Nephron progenitor cell (in vitro differentiated cells): ENCODE measurements at places on chromosomes 6 and 20.

DNA sequence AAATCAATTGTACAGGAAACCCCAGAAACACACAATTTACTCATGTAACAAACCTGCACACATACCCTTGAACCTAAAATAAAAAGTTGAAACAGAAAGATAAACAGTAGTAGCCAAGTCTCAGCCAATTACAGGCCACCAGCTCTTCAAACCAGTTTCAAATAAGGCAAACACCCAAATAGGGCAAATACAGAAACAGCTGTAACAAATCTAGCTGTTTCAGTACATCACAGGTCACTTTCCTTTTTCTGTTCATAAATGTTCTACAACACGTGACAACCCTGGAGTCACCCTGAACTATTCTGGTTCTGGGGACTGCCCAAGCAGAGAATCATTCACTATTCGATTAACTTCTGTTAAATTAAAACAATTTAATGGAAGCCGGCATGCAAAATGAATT lies 329.0 kb downstream of the GJA1 start:
- no peak overlapping the region for H3K27ac ChIP-seq
- H3K4me1 ChIP-seq, result no peaks in the 10 kb centered on the region
- no peak for DNase-seq
- no peak overlapping the region for H3K4me3 ChIP-seq

- peaks cover 2% of the 10 kb centered on the region for H3K27me3 ChIP-seq
- H3K4me1 ChIP-seq, result peaks cover 4% of the 10 kb centered on the region
- no peak for DNase-seq
- H3K27ac ChIP-seq, result no peak overlapping the region
Observed at GRCh38 chr20:63679799-63680305, 16.6 kb upstream of the TNFRSF6B start.

DNA sequence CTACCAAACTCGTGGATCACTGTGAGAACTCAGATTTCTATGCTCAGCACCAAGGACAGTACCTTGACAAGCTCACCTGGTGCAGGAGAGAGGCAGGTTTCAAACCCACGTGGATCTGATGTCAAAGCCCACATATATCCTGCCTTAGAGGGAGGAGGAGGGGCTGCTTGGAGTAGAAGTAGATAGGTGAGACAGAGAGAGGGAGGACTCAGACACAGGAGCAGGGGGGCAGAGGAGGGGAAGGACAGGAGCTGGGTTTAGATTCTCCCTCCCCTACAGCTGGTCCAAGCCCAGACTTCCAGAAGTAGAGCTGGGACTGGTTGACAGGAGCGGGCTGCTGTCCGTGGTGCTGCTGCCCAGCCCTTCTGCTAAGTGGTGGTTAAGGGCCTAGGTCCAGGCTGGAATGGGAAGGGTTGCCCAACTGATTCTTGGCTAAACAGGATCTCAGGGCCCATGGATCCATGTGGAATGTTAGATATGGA lies 77.5 kb downstream of the CDH22 start:
- no peak overlapping the region for H3K27ac ChIP-seq
- H3K4me3 ChIP-seq, result no peak overlapping the region
- H3K36me3 ChIP-seq, result no peaks in the 10 kb centered on the region
- peaks cover 34% of the 10 kb centered on the region for H3K27me3 ChIP-seq

GRCh38 chr6:35082733-35083403 lies 58.3 kb downstream of the TCP11 start:
- peaks cover 22% of the 10 kb centered on the region for H3K36me3 ChIP-seq
- H3K27me3 ChIP-seq, result peaks cover 10% of the 10 kb centered on the region
- no peak overlapping the region for H3K4me3 ChIP-seq
- H3K4me1 ChIP-seq, result peaks cover 15% of the 10 kb centered on the region

- peak overlapping the region; percentile 88 for H3K4me3 ChIP-seq
- peaks cover 16% of the 10 kb centered on the region for H3K4me1 ChIP-seq
- H3K36me3 ChIP-seq, result no peaks in the 10 kb centered on the region
- no peak overlapping the region for H3K27ac ChIP-seq
- peaks cover 30% of the 10 kb centered on the region for H3K27me3 ChIP-seq
Observed at GRCh38 chr6:56245903-56246351, 1.5 kb downstream of the COL21A1 start.

DNA sequence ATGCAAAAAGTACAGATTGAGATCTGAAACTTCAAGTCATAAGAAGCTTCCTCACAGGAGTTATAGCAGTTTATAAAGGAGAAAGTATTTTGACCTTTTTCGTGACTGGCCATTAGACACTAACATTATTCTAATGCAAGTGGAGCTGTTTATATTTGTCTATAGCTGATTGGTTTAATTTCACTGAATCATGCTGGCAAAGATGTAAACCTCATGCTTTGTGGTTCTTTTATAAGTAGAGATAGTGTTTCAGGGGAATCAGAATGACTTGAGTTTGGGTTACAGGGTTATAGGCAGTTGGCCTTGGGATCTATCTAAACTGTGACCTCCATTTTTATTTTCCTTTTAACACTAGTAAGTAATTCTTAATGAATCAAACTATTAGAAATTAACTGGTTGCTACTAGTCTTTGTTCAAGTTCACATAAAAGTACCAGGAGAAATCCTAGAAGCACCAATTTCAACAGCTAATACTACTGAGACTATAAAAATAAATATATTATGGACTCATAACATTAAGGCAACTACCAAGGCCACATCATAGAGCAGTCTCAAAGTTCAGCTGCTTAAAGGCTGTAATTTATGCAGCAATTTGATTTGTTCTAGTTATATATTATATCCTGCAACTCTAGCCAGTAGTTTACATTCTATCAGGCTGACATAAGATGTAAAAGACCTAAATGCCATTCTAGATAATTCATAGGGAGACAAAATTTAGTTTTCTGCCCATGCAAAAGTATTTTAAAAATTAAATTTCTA lies 94.0 kb downstream of the RNGTT start:
- no peaks in the 10 kb centered on the region for H3K27me3 ChIP-seq
- no peak for DNase-seq
- no peaks in the 10 kb centered on the region for H3K36me3 ChIP-seq

DNA sequence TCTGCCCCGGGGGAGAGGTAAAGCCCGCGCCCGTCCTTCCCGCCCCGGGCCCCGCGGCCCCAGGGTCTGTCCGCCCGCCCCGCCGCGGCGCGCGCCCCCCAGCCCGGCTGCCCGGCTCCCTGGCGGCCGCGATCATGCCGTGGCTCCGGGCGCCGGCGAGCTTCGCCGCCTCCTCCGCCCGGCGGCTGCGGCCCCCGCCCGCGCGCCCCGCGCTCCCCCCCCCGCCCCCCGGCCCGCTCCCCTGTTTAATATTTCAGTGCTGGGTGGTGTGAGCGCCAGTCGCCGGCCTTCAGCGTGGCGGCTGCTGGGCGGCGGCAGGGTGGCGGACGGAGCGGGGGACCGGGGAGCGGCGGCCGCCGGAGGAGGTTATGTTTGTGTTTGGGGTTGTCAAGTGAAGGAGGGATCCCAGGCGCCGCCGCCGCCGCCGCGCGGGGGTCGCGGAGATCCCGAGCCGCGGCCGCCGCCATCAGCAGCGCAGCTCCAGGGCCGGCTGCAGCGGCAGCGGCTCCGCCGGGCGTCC lies at the start of gene HIVEP1:
HIVEP1 (plus strand) TSS at position 275 of the 520 bp plus-strand sequence. CDS start 3,317 bp downstream, outside the sequence.
- H3K4me1 ChIP-seq, result peaks cover 69% of the 10 kb centered on the region
- H3K36me3 ChIP-seq, result peaks cover 28% of the 10 kb centered on the region
- DNase-seq, result peak; percentile 72

DNA sequence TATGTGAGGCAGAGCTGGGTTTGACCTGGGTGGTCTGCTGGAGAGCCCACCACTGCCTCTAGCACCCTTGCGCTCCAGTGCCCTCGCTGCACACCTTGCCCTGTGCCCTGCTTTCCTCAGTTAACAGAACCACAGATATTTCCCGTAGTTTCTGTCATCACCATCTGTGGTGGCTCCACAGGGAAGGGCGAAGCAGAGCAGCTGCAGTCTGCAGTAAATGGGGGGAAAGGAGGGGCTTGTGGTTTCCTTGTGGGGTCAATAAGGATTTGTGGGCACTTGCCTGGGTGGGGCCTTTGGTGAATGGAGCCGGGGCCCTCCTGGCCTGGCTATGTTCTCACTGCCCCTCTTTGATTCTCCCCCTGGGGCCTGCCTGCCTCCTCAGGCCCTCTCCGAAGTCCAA lies 21.2 kb upstream of the CCDC167 start:
- no peaks in the 10 kb centered on the region for H3K36me3 ChIP-seq
- H3K4me1 ChIP-seq, result peaks cover 16% of the 10 kb centered on the region
- peaks cover 73% of the 10 kb centered on the region for H3K27me3 ChIP-seq
- no peak overlapping the region for H3K27ac ChIP-seq
- no peak overlapping the region for H3K4me3 ChIP-seq

DNA sequence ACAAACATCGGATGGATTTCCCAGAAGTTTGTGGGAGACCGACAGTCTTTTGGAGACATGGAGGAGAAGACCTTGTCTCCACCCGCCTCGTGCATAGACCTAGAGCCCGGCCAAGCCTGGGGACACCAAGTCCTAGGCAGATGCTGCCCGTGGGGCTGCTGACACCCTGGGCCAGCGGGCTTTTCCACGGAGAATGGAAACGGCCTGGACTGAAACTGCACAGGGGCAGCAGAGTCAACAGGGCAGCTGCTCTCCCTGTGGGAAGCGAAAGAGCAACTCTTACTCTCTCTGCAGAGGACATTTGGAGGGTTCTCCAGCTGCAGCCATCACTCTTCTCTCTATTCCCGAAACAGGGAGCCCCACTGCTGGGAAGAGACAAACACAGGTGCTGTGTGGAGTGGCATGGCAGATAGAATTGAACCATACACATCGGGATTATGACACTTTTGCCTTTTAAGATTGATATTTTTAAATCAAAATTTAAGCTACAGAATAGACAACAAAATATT lies 401.2 kb downstream of the THBS2 start:
- DNase-seq, result no peak
- no peak overlapping the region for H3K4me3 ChIP-seq
- H3K36me3 ChIP-seq, result no peaks in the 10 kb centered on the region
- no peaks in the 10 kb centered on the region for H3K27me3 ChIP-seq
- peaks cover 7% of the 10 kb centered on the region for H3K4me1 ChIP-seq

DNA sequence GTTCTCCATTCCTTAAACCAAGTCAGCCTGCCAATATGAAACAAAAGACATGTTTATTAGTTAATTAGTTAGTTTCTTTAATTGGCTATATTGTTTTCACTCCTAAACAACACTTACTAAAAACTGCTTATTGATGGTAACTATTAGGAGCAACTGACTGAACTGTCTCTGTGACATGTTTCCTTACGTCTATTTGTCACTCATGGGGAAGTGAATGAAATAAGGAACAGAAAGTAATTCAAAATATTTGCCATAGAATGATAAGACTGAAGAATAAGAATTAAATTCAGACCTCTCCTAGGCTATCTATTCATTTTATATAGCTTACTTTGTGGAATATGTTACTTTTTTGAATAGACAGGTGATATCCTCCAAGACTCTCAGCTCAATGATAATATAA lies 217.2 kb downstream of the LAMA2 start:
- H3K27ac ChIP-seq, result no peak overlapping the region
- peaks cover 3% of the 10 kb centered on the region for H3K27me3 ChIP-seq
- no peaks in the 10 kb centered on the region for H3K4me1 ChIP-seq

GRCh38 chr20:45701873-45702272 lies at the start of gene WFDC13:
Gene WFDC13 (plus strand): TSS chr20:45702038. CDS start chr20:45702124, 86 bp downstream.
- H3K4me1 ChIP-seq, result no peaks in the 10 kb centered on the region
- H3K4me3 ChIP-seq, result no peak within 1 kb of the TSS
- H3K27ac ChIP-seq, result no peak within 1 kb of the TSS
- no peaks in the 10 kb centered on the region for H3K36me3 ChIP-seq
- no peak for DNase-seq

- no peak overlapping the region for H3K4me3 ChIP-seq
- no peak overlapping the region for H3K27ac ChIP-seq
- H3K36me3 ChIP-seq, result no peaks in the 10 kb centered on the region
- H3K27me3 ChIP-seq, result peaks cover 17% of the 10 kb centered on the region
- no peak for DNase-seq
Observed at GRCh38 chr6:33343953-33344611, 26.5 kb upstream of the ZBTB22 start.

- DNase-seq, result no peak
- no peaks in the 10 kb centered on the region for H3K36me3 ChIP-seq
- peaks cover 46% of the 10 kb centered on the region for H3K4me1 ChIP-seq
- H3K27me3 ChIP-seq, result peaks cover 22% of the 10 kb centered on the region
- H3K27ac ChIP-seq, result peak overlapping the region; percentile 92
Observed at GRCh38 chr6:16759181-16759645, 2.0 kb downstream of the ATXN1 start.

DNA sequence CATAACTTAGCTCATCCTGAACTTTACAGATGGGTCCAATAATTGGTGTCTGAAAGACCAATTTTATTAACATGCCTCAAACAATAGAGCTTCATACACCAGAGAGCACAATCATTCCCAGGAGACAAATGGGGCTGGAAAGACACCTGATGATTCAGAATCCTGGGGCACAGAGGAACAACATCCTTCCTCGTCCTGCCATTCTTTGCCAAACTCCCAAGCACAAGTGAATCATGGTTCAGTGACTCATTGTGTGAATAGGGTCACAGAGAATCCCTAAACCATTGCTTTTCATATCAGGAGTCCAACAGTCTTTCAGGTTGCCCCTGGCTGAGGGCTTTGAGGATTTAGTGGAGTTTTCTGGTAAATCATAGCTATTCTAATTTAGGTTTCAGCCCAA lies 266.4 kb upstream of the BMP2 start:
- peaks cover 14% of the 10 kb centered on the region for H3K4me1 ChIP-seq
- no peaks in the 10 kb centered on the region for H3K36me3 ChIP-seq
- H3K27me3 ChIP-seq, result peaks cover 6% of the 10 kb centered on the region
- H3K27ac ChIP-seq, result no peak overlapping the region

DNA sequence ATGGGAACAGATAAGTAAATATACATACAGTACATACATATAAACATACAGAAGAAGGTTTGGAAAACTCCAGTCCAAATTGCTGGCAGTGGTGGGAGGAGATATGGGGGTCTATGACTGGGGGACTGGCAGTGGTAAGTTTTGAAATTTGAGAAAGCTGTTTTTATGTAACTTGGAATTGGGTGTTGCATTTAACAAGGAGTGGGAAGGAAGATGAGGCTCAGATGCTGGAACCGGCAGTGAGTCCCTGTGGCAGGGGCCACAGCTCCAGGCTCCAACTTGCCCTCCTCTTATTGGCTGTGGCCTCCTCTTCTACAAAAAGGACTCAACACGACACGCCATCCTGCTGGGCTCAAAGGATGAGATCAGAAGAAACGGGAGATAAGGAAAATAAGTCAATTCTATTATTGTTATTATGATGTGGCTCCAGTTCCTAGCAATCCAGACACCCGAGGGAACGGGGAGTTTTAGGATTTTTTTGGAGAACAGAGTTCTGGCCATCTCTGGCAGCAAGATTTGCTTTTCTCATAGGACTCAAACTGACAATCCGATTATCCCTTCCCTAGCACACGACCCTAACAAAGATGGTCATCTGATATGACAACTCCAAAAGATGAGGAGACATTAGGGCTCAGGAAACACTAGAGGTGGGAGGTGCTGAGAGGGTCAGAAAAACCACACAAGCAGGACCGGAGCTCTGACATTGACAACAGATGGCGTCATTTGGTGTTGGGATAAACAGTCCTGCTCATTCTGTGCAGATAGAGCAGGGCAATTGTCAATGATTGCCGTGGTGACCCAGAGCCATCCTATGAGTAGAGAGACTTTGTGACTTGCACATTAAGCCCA lies 6.0 kb upstream of the TGM2 start:
- peaks cover 59% of the 10 kb centered on the region for H3K4me1 ChIP-seq
- no peak overlapping the region for H3K4me3 ChIP-seq

- peaks cover 11% of the 10 kb centered on the region for H3K4me1 ChIP-seq
- no peak overlapping the region for H3K4me3 ChIP-seq
Observed at GRCh38 chr20:23212011-23212410, 125.9 kb upstream of the CD93 start.
